Fibroblast of skin of right biceps (primary cell): ENCODE measurements at places on chromosomes 11 and 22.

DNA sequence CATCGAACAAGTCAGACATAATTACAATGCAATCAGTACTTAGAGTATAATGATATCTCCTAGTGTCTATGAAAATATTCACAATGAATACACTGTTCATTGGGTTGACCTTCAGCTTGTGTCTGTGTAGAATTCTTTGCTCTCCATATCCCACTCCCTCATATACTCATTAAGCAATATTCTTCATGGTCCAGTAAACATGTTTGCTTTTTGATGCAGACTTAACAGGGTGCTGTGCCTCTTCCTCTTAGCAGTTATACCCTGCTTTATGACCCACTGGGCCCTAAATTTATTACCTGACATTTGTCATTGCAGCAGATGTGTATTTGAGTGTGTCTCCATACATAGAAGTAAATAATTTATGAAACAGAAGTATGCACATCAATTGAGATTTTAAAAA, 352.5 kb upstream of the CCDC179 start:
- no peak for DNase-seq

DNA sequence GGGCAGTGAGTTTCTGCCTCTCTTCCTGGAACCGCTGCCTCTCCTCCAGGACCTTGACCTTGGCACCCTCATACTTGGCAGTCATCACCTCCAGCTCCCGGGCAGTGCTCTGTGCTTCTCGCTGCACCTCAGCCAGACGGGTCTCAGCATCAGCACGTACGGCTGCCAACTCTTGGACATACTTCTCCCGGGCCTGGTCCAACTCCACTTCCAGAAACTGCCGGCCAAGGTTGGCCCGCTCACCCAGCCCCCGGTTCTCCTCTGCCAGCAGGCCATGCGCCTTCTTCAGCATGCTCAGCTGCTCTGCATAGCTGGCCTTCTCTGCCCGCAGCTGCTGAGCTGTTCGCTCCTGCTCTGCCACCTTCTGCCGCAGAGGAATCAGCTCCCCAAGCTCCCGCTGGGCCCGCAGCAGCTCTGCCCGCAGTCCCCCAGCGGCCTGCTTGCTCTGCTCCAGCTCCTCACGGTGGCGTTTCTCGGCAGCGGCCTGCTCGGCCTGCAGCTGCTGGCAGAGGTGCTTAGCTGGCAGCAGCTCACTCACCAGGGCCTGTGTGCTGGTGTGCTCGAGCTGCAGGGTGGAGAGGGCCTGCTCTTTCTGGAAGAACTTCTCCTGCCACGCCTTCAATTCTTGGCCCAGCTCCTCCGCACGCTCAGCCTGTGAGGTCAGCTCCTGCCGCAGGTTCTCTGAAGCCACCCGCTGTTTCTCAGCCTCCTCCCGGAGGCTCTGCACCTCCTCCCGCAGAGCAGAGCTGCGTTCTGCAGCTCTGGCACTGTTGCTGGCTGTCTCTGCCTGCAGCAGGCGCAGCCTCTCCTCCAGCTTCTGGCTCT, 14.4 kb downstream of the IL18BP start:
- peak; percentile 59 for DNase-seq

DNA sequence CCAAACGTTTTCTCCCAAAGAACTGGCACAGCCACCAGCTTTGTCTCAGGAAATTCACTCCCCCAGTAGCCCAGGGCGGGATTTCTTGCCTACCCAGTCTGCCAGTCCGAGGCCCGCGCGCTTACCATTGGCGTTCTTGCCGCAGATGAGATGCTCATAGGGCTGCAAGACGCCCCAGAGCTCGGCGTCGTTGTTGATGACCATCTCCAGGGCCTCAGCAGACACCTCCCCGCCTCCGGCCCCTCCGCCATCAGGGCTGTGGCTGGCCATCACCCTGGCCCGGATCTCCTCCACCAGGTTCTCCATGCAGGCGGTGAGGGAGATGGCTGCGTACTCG, 1.3 kb downstream of the ABTB2 start:
- no peak for DNase-seq

GRCh38 chr22:47054231-47055072, 292.0 kb downstream of the TBC1D22A start:
- no peak for DNase-seq

DNA sequence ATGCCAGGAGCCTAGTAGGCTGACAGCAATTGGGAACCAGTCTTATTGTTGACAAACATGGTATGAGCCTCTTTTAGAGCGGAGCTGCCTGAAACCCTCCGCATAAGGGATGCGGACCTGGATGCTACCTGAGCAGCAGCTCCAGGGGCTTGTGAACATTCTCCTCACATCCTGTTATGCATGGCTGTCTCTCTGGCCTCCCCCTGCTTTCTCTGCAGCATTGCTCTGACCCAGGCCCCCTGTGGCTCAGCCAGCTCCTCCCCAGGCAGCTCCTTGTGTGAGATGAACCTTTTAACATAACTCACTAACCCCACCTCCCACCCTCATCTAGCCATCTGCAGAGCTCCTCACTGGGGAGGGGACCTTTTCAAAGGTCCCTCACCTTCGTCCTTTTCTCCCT, 6.0 kb downstream of the BMAL1 start:
- no peak for DNase-seq

GRCh38 chr11:494761-495536, 12.1 kb downstream of the RNH1 start:
- no peak for DNase-seq

- DNase-seq = no peak
Measured at GRCh38 chr11:67666303-67666645, 8.1 kb downstream of the ALDH3B2 start.

DNA sequence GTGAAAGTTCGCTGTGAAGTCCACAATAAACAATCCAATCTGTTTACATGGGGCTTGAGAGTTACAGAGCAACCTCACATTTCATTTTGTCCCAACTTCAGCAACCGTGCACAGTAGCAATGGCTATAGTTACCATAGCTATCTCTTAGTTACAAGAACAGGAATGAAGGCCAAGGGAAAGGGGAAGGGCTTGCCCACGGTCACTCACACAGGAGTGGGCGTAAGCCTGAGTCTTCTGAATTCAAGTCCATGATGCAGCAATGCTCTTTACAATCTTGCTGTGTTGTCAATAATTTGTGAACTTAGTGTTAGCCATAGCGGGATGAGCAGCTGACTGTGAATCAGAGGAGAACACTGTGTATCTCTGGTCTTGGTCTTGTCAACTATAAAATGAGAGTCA, 102.9 kb downstream of the ADAMTS15 start:
- no peak for DNase-seq

DNA sequence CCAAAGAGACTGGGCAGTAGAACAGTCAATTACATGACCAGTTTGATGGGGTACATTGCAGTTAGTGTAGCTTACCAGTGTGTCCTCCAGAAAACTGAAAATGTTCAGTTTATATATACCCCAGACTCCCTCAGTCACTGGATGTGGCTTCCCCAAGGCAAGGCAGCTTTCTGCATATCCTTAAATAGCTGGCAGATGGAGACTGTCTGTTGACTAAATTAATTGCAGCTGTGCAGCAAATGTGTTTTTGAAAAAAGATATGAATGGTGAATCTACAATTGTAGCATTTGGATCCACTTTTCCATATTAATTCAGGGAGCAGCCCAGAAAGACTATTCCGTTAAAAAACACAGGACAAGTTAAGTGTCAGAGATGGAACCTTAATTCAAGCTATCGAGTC, 565.1 kb upstream of the CCDC179 start:
- peak; percentile 43 for DNase-seq

GRCh38 chr11:35173616-35174566, 34.9 kb downstream of the CD44 start:
- DNase-seq = no peak

- peak; percentile 74 for DNase-seq
Measured at GRCh38 chr11:14413307-14414069, 54.5 kb upstream of the RRAS2 start.

DNA sequence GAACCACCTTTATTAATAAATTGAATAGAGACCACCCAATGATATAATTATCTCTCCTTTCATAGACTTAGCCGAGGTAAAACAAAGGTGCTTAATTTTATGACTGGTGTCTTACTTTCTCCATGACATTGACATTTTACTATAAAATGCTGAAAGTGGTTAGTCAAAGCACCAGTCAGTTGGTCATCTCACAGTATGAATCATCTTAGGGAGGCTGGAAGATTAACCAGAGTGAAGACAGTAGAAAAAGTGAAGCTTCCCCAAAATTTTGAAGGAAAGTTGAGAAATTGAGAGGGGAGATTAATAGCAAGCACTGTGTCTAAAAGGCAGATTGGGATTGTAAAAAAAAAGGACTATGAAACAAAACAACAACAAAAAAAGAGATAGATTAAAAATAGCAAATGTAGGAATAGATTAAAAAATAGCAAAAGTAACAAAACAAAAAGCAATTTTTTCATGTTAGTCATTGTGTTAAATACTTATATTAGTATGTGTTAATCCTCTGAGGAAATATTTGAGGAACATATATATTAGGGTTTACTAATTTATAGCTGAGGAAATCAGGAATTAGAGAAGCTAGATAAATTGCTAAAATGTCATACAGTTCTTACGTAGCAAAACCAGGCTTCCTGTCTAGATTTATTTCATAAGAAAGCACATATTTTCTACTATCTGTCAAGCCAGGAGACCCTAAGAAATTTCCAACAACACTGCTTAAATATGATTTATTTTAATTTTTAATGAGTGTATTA, 557.3 kb upstream of the ANO5 start:
- DNase-seq = no peak

GRCh38 chr22:50699001-50699755, 26.6 kb downstream of the SHANK3 start:
- DNase-seq = no peak

GRCh38 chr11:19931141-19931770, 218.6 kb downstream of the NAV2 start:
- DNase-seq = peak; percentile 87

DNA sequence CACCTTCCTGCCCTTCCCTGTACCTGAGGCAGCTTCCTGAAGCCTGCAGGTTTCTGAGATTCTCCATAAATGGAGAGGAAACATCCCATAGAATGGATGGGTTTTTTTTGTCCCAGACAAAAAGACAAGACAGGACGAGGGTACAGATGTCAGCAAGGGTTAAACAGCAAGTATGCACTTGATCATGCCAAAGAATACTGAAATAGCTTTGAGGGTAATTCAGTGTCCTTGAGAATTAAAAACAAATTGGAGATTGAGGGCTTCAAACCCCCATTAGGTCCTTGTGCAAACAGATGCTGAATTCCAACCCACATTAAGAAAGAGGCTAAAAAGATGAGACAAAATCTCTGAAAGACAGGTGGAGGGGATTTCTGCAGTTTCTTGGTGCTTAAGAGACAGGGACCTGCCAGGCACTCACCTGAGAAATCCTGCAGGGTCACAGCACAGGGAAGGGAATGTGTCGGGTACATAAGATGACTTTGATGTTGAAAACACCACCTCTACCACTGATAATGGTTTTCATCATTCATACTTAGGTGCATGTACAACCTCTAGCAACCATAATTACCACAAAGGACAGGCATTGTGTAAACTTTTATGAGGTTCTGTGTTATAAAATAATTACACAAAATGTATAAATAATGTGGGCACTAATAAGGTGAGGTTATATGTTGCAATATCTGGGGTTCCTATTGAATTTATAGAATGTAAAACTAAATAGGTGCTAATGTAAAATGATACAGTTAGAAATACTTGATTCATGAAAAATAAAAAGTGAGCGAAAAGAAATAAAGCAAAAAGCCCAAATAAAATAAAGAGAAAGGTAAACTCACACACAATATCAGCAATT, 107.1 kb upstream of the TOP3B start:
- DNase-seq = no peak

- peak; percentile 70 for DNase-seq
Measured at GRCh38 chr11:110173811-110174644, 80.8 kb downstream of the ZC3H12C start.
